Heart right ventricle (tissue), 16 donors: ENCODE measurements at places on chromosomes 12 and 14. TPM values are rescaled to one million over a fixed set of nuclear protein-coding genes. Genes with fewer than 3 reads are reported as not detected.

- peak; percentile 71 for DNase-seq
These were observed 159.4 kb downstream of the TSPAN9 start for GRCh38 chr12:3236345-3237187.

DNA sequence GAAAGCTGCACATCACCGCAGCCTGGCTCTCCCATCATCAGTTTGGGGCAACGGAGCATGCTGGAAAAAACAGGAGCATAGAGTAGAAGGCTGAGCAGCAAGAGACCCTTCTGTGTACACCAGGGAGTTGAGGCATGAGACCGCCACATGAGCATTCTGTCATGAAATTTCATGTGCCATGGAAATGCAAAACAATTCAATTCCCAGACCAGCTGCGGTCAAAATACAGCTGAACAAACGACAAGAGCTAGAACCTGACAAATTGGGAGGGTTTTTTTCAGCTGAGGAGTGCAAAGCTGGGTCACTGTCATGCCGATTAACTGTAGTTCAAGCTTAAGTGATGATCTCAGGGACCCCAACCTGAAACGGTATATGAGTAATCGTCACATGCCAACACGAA, 37.1 kb downstream of the TMEM30B start:
- DNase-seq = no peak

- no peak for DNase-seq
These were observed 56.6 kb upstream of the SRSF5 start for GRCh38 chr14:69710378-69710777.

- DNase-seq = no peak
These were observed 148.7 kb upstream of the CLEC14A start for GRCh38 chr14:38404616-38405015.

DNA sequence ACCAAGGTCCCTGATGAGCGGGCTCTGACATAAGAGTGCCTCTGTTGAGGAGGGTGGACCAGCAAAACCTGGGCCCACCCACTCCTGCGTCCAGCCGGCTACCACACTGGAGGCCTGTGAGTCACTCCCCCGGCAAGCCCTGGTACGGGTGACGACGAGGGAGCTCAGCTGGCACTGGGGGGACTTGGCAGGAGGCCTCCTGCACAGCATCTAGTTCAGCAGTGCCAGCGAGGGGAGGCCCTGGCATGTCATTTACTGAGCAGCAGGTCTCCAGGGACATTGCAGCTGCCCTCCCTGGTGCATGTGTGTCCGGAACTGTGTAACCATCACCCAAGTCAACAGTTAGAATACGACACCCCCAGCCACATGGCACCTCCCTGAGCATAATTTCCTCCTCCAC, 24.4 kb downstream of the CD9 start:
- no peak for DNase-seq

DNA sequence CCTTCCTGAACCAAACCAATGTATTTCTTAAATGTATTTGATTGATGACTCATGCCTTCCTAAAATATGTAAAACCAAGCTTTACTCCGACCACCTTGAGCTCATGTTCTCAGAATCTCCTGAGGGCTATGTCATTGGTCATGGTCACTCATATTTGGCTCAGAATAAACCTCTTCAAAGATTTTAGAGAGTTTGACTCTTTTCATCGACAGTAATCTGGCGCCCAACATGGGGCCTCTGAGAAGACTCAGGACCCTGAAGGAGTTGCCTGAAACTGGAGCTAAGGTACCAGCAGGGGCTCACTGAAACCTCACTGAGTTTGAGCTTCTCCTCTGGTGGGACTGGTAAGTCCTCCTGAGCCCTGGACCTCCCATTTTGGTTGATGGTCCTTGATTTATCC, 17.2 kb upstream of the PSMC1 start:
- DNase-seq = no peak

DNA sequence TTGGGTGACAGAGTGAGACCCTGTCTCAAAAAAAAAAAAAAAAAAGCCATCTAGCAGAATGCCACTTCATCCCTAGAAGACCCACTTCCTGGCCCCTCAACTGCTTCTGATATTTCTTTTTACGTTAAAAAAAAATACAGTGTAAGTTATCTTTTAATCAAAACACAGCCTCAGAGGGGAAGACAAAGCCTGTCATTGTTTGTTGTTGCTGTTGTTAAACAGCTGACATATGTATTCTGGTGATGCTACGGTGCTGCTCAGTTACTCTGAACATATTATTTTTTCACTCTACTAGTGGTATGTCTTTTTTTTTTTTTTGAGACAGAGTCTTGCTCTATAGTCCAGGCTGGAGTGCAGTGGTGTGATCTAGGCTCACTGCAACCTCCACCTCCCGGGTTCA, 75.4 kb downstream of the PAPLN start:
- DNase-seq = no peak

DNA sequence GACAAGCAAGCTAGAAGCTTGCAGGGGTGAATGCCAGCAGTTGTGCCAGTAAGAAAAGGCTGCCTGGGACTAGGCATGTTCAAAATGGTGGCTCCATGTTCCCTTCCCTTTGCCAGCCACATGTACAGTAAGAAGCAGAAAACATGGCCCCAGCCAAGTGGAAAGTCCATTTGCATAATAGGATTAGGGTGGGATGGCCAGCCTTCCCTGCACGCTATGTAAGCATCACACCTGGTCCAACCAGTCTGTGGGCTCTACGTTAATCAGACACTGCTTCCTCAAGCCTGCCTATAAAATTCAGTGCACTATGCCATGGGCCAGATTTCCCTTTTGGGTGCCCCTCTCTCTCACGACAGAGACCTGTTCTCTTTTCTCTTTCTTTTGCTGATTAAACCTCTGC, 288.4 kb downstream of the GXYLT1 start:
- DNase-seq = no peak

- DNase-seq = peak; percentile 44
These were observed 376.9 kb downstream of the GALC start for GRCh38 chr14:87615822-87616679.

DNA sequence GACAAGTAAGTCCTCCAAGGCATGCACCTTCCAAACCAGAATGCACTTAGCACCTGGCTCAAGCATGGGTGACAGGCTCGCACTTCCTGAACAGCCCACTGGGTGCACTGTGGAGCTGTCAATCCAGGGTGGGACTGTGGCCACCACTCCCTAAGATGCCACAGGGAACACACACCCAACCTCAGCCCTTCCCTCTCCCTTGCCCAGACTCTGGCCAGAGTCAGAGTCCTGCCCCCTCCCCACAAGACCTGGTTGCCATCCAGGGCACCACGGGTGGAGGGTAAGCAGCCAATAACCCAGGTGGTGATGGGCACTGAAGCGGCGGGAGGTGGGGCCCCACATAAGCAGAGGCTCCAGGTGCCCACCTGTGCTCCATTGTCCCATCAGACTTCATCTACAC, 160.6 kb downstream of the MYRFL start:
- no peak for DNase-seq

DNA sequence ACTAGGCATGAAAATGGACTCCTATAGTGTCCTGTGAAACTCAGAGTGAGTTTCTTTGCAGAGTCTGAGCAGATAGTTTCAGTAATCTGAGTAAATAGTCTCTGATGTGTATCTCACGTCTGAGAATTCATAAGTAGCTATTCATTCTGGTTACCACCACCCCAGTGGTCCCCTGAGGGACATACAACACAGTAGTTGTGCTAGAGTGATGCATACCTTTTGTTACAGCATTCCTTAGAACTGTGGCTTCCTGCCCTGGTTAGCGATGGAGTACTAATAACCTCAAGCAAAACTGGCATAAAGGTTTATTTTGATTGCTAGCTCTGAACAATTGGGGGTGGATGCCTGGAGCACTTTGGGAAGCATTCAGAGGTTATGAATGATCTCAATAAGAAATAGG, 114.7 kb downstream of the DAAM1 start:
- DNase-seq = no peak

DNA sequence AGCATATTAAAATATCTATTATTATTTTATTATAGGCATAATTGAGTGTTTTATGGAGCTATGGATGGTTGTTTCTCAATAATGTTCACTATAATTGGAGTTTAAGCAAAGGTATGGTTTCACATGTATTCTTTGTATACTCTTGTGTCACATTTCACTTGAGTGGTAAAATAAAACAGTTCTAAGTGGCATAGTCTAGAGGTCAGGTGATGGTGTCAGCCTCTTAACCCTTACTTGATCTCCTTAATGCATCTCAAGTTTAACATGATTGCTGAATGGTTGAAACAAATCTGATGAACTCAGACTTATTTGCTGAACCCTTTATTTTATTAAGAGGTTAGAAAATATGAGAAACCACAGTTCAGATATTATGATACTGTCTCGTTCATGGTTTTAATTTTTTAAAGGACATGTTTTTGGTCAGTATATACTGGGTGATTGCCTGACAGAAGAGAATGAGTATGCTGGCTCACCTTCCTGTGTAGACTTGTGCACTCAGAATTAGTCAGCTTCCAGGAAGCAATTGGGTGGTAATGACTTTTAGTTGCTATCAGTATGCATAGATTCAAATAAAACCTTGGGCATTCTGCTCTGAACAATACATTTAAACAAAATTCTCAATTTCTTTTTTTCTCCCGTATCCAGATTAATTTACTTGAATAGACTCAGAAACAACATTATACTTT, 464.6 kb downstream of the PCNX1 start:
- DNase-seq = no peak

DNA sequence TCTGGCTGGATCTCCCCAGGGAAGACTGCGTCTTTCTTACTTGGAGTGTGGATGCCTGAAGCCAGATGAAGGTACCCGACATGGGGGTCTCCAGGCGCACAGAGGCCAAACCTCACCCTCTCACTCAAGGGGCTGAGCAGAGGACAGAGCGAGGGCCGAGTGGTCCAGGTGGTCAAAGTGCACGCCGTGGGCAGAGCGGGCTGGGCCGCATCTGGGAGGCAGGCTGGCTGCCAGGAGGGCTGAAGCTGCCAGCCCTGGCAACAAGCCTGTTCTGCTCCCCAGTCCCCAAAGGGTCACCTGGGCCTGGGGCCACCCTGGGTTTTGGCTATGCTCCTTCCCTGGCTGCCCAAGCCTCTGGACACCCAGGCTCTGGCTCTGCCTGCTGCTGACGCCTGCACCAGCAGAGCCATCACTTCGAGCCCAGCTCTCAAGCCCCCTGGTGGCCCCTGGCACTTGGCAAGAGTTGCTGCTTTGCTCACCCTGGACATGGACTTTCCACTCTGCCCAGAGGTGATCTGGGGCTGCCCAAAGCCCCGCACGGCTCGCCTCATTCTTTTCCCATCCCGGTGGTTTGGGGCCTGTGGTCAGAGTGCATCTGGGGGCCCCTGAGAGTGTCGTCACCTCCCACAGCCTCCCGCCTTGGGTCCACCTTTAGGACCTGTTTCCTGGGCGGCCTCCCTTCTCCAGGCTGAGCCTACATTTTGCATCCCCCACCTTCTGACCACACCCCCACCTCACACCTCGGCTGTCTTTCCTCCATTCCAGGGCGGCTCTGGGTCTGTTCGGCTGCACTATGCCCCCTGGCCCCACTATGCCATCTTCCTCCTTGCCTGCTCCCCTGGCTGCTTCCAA, 2.8 kb downstream of the ADSS1 start:
- no peak for DNase-seq

GRCh38 chr14:77559381-77559780, 57.1 kb downstream of the SPTLC2 start:
- DNase-seq = no peak

- no peak for DNase-seq
These were observed 58.0 kb downstream of the SYNE2 start for GRCh38 chr14:63910583-63911363.

DNA sequence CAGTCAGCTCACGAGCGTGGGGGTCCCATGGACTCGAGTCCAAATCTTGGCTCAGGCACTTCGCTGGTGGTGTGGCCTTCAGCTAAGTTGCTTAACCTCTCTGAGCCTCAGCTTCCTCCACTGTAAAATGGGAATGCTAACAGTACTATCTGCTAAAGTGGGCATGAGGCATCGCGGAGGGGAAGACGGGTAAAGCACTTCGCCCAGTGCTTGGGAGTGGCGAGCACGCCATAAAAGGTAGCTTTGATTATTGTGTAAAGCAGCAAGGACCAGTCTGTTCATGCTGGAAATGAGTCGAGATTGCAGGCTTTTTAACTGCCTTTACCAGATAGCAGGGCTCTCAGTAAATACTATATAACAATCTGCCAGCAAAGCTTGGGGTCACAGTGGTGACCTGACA, 24.5 kb downstream of the HRK start:
- DNase-seq = no peak

DNA sequence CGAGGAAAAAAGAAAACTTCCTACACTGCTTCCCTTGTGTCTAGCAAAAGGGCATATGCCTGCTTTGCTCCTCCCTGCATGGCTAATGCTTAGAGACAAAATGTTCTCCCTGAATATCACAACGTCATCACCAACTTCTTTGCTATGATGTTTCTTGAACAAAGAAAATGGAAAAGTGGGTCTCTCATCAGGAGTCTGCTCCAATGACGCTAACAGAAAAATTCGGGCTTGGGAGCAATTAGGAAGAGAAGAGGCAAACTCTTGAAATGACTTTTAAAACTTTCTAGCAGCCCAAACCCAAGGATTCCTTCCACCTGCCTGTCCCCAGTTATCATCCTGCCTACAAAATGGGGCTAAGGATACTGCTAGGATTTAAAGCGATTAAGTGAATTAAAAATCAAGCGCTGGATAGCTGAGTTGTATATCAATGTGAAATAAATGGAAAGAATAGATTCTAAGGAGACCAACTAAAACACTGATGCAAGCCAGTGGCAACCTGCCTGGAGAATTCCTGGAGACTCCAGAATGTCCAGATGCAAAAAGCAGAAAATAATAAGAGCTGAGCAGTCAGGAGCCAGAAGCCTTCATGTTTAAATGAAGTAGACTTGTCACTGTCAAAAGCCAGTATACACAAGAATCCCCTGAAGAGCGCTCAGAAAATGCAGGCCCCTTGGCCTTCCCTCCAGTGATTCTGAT, 183.8 kb downstream of the DPF3 start:
- no peak for DNase-seq

- DNase-seq = no peak
These were observed 117.3 kb downstream of the MED13L start for GRCh38 chr12:116160231-116160630.

Gene VASH1
- 13.6 TPM for polyA plus RNA-seq

Gene LBHD2
- not detected for polyA plus RNA-seq

Gene CARMIL3
- polyA plus RNA-seq = 0.44 TPM

Gene CLEC9A
- polyA plus RNA-seq = 0.04 TPM

Gene APOLD1
- 19.8 TPM for polyA plus RNA-seq

Gene RACGAP1
- polyA plus RNA-seq = 2.6 TPM

Gene TMEM253
- 1.1 TPM for polyA plus RNA-seq

Gene MMP19
- polyA plus RNA-seq = 6.0 TPM

Gene TAS2R42
- polyA plus RNA-seq = not detected

Gene TEX52
- polyA plus RNA-seq = not detected

Gene PTPN21
- polyA plus RNA-seq = 5.3 TPM

Gene HOXC12
- not detected for polyA plus RNA-seq
